A172 (cell line): ENCODE measurements at places on chromosomes 7 and 10.
A peak's percentile ranks its signal among the peaks of the same experiment; 100 is the strongest.

DNA sequence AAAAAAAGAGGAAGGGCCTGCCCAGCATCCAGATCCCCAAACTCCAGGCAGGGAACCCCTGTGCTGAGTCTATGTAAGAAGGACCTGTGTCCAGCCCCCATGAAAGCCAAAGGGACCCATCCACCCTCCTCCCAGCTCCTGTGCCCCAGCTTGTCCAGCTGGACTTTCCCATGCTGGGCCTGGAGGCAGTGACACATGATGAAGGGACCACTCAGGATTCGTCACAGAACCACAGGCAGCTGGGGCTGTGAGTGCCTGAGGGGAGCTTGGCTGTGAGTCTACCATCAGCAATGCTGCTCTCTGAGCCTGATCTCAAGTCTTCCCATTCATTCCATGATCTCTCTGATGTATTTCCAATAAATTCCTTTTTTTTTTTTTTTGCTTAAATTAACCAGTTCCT is 36.2 kb upstream of the MNX1 start:
- DNase-seq, result peak; percentile 9

GRCh38 chr10:23421397-23421796 is 17.5 kb upstream of the OTUD1 start:
- DNase-seq, result no peak

- DNase-seq, result no peak
These were observed 19.9 kb downstream of the TMEM72 start for GRCh38 chr10:44930904-44931620.

DNA sequence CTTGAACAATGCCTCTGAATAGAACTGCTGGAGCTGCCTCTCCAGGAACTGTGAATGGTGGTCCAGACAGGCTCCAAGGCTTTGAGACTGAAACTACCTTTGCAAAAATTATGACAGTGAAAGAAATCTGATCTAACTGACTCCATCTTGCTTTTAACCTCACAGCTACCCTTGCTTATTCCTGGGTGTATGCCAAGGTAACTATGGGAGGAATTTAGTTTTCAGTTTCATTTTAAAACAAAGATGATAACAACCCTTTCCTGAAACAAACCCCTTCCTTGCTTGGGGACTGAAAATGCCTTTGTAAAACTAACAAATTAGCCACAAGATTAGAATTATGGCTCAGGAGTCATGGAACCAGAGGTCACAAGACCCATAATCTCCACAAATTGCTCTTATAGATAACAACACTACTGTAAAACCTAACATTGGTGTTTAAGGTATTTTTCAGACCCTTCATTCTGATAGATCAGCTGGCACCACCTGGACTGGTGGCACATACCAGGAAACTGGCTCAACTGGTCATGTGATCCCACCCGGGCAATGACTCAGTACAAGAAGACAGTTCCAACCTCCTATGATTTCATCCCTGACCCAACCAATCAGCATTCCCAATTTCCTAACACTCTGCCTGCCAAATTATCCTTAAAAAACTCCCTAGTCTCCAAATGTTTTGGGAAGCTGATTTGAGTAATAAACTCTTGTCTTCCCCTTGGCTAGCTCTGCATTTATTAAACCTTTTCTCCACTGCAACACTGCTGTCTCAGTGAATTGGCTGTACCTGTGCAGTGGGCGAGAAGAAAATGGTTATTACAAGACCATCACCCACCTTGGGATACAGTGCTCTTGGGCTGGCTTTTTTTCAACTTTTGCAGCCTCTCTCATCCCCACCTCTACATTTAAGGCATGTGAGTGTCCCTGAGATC is 608.1 kb downstream of the TYW1 start:
- DNase-seq, result peak; percentile 55

DNA sequence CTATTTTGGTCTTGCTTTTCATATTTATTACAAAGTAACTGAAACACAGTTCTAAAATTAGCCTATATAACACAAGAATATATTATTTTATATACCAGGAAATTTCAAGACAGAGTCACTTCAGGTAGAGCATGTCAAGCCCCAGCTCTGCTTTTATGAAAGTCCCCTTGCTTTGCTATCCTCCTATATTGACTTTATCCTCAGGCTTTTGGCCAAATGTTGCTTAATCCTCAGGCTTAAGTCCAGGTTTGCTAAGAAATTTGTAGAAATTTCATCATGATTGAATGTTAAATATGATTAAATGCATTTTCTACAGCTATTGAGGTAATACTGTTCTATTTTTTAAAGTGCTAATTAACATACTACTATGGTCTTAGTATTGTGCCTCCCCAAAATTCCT is 227.6 kb downstream of the FZD1 start:
- DNase-seq, result no peak

DNA sequence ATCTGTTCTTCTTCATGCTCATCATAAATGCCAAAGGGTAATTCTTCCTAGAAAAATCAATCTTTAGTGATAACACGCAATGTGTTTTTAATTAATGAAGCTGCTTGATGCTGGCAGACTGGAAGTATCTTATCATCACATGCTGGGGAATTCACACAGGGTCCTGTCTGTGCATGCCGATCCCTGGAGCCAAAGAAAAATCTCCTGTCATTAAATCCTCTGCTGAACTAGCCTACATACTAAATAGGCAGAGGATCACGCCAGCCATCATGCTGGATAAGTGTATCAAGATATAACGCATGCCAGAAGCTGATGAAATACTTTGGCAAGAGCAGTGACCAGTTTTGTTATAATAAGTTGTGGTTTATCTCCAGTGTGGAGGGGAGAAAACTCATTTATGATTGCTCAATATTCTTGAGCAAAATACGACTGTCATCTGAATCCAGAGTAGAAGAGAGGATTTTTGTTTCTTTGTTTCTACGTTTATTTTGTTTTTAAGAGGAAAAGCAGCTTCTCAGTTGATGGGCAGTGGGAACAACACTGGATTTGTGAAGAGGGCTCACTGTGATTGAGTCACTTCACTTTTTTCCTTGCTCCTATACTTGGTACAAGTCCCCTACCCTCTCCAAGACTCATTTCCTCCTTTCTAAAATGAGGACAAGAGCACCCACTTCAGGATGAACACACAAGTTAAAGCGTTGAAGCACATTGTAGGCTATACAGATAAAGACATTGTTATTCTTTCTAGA is 649.1 kb downstream of the TNS3 start:
- DNase-seq, result peak; percentile 77

GRCh38 chr7:51901489-51901840 is 584.9 kb upstream of the COBL start:
- DNase-seq, result no peak

GRCh38 chr10:108561649-108562048 is 1361.7 kb downstream of the XPNPEP1 start:
- DNase-seq, result peak; percentile 88

DNA sequence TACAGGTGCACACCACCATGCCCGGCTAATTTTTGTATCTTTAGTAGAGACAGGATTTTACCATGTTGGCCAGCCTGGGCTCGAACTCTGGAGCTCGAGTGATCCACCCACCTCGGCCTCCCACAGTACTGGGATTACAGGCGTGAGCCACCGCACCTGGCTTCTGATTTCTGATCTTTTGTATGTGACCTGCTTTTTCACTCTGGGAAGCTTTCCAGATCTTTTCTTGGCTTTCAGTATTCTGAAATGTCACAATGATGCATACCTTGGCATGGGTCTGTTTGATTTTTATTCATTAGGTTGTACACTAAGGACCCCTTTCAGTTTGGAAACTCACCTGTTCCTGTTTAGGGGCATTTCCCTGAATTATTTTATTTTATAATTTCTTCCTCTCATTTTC is 41.6 kb downstream of the PROSER2 start:
- no peak for DNase-seq

- DNase-seq, result no peak
These were observed 105.6 kb downstream of the CDK6 start for GRCh38 chr7:92730808-92731207.

DNA sequence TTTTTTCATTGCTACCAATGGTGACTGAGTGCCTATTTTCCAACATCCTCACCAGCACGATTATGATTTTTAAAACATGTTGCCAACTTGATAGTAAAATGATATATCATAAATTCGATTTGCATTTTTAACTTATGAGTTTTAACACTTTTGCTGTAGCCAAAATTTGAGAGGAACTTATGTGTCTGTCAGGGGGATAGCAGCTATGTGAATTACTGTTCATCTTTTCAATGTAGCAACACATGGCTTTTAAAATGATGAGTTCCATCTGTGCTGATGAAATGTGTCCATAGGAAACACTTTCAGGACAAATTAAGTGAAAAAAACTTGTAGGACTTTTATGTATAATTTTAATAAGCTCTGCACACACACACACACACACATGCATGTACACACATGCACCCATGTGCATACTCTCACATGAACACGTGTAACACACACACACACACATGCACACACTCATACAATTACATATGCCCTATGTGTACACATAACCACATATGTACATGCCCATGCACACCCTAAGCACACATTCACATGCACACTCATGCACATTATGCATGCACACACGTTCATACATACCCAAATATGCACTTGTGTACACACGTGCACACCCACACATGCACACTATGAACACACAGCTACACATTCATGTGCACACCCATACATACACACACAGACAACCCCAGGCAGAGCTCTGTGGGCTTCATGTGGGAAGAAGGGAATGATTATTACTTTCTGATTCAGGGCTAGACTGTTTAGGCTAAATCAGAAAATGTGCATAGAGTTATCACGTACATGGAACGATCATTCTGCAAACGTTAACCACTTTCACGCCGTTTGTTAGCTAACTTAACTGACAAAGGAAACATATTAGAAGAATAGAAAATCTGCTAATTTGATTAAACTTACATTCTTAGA is 68.9 kb downstream of the C10orf143 start:
- DNase-seq, result no peak

DNA sequence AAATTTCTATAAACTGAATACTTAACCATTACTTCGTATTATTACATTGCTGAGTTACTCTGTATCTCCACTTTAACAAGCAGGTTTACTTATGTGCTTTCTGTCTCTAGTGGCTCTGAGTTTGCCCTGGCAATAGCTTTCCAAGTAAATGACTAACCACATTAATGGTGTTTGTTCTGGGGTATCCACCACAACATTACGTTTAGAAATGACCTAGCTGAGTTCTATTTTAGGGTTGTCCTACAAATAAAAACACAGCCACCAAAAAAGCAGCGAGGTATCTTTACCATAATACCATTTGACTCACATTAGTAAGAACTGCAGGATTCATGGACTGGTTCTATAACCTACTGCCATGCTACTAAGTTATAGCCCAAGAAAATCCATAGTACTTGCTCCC is 83.1 kb downstream of the HIBADH start:
- DNase-seq, result peak; percentile 5

DNA sequence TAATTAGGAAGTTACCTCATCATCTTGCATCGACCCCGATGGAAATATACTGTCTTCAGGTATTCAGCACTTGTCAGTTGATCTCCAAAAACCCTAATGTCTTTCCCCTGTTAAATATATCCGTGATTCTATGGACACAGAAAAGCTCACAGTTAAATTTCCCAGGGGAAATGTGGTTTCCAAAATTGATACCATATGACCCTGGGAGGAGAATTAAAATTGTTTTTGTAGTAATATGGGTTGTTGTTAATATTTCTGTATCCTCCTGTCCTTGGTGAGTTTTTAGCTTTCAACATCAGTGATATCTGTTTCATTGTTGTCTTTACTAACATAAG is 132.1 kb downstream of the CELF2 start:
- no peak for DNase-seq

DNA sequence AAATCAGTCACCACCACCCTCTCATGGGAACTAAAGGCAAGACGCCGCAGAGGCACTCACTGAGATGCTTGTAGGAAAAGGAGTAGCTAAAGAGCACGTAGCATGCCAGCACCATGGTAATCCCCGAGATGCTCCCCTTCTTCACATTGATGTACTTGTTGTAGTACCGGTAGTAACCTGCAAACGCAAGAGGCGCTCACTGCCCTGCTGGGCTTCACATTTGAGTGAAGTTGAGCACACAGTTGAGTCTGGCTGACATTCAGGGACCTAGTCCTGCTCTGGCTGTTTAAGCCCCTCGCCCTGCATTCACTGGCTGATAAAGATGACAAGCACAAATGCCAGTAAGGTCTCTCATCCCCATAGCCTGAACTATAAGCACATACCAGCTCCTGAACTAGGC is 6.9 kb downstream of the ATP5MF start:
- DNase-seq, result no peak

GRCh38 chr7:128931190-128931798 is 6.4 kb upstream of the IRF5 start:
- DNase-seq, result no peak

DNA sequence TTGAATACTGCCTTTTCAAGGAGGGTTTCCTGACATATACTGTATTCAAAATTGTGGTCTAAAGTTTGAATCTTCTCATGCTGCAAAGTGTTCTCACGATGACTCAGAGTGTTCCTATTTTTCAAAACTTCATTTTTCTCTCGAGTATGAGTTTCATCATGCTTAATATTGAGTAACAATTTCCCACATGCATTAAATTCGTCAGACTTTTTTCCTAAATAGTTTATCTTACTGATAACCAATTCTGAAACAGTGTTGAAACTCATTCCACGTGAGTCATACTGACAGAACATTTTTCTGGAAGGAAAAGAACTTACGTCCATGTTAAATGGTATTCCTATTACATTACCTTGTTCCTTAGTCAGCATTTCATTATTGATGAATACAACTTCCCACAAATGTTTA is 44.1 kb downstream of the ZNF33B start:
- DNase-seq, result no peak

GRCh38 chr7:137110535-137110934 is 233.0 kb downstream of the PTN start:
- DNase-seq, result no peak

GRCh38 chr10:101835362-101835761 is 8.2 kb downstream of the KCNIP2 start:
- no peak for DNase-seq

DNA sequence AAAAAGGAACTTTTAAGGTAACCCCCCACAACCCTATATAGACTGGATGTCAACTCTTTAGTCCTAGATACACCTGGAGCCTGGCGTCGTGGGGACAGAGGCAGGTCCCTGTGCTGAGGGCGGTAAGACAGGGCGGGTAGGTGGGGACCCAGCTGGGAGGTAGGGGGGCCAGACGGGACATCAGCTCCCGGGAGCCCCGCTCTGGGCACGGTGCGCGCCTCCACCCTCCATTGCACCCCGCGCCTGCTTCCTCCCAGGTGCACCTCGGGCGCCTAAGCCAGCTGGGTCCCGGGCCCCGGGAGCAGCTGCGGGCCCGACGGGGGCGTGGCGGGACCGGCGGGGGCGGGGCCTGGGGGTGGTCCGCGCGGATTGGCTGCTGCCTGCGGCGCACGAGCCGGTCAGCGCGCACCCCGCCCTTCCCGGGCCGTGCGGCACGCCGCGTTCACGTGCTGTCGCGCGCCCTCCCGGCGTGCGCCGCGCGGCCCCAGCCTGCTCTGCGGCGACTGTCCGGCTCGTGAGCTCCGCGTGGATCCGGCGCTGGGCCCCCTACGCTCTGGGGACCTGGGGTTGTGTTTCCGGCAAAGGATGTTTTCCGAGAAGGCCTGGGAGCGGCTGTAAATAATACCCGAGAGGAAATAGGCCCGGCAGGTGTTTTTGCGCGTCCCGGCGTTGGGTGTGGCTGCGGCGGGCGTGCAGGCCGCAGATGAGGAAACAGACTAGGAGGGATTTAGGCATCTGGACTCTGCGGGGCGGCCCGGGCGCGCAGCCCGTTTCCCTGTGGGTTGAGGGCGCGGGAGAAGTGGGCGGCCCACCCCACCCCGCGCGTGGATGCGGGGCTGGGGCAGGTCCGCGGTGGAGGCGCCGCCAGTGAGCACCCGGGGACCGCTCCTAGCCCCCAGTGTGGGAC is 39.1 kb upstream of the PFKFB3 start:
- peak; percentile 70 for DNase-seq

- peak; percentile 31 for DNase-seq
These were observed 72.8 kb upstream of the GLCCI1 start for GRCh38 chr7:7895754-7896153.

- no peak for DNase-seq
These were observed 118.3 kb downstream of the ARID5B start for GRCh38 chr10:62019685-62020359.
